GM12878 (cell line): ENCODE measurements at places on chromosomes 7 and 10. TPM values are rescaled to one million over a fixed set of nuclear protein-coding genes. Genes with fewer than 3 reads are reported as not detected.
A peak's percentile ranks its signal among the peaks of the same experiment; 100 is the strongest.

DNA sequence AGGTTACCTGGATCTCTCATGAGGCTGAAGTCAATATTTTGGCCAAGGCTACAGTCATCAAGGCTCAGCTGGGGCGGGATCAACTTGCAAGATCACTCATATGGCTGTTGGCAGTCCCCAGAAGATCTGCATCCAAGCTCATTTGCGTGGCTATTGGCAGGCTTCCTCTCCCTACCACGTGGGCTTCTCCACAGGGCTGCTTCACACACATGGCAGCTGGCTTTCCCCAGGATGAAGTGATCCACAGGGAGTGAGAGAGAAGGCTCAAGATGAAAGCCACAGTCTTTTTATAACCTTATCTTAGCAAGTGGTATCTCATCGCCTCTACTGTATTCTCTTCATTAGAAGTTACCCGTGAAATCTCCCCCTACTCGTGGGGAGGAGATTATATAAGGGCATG, 167.4 kb downstream of the TMEM26 start:
- H3K36me3 ChIP-seq: no peaks in the 10 kb centered on the region
- H3K4me1 ChIP-seq: peaks cover 14% of the 10 kb centered on the region; the same call in 1 of the 2 replicates
- H3K27ac ChIP-seq: no peak overlapping the region
- no peaks in the 10 kb centered on the region for H3K27me3 ChIP-seq

The FXYD4 gene
- total RNA-seq: not detected in 2 replicates

DNA sequence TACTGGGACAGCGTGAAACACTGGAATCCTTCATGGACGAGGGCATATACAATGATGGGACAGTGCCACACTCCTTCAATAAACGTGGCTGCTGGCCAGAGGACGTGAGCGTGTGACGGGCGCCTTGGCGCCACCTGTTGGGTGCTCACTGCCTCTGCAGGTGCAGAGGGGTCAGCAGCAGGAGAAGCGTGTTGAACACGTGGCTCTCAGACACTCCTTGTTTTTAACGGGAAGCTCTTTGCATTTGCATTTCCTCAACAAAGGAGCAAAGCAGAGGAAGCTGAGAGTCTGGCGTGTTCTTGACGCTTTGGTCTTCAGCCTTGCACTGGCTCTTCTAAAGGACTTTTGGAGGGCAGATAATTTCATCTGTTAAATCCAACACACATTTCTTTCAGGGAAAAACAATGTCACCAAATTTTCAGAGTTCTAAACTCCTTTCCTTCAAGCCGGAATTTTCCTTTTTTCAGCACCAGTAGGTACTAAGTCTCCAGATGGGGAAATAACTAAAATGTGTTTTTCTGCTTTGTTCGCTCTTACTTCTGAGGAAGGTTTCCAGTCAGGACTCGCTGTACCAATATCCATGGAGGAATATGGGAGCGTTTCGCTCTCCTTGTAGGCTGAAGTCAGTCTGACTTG, 2.9 kb upstream of the GET4 start:
- peak; percentile 48 for DNase-seq
- peaks cover 3% of the 10 kb centered on the region; the same call in 1 of the 2 replicates for H3K36me3 ChIP-seq
- H3K27ac ChIP-seq: no peak overlapping the region
- H3K4me3 ChIP-seq: no peak overlapping the region

The SKAP2 gene
- total RNA-seq: 24.7 and 25.5 TPM in 2 replicates

DNA sequence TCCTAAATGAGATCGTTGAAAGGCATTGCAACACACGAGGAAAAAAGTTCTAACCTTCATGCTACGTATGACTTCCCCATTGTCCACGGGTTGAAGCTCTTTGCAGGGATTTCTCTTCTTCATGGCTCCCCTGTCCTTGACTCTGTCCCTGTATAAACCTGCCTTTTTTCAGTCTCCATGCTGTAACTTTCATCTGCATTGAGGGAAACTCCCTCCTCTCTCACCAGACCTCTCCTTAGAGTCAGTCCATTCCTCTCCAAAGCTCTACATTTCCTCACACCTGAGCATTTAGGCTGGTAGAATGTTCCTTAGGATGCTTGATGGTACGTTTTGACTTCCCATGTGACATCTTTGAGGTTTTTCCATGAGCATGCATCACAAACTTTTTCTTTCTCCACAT, 134.2 kb upstream of the FAM171A1 start:
- no peaks in the 10 kb centered on the region for H3K27me3 ChIP-seq
- no peak overlapping the region for H3K27ac ChIP-seq
- H3K4me1 ChIP-seq: no peaks in the 10 kb centered on the region

The SFMBT2 gene
- total RNA-seq: 26.1 and 29.6 TPM in 2 replicates

- no peaks in the 10 kb centered on the region for H3K27me3 ChIP-seq
- no peak overlapping the region for H3K27ac ChIP-seq
- H3K4me1 ChIP-seq: no peaks in the 10 kb centered on the region
- H3K4me3 ChIP-seq: no peak overlapping the region
These were observed 162.3 kb downstream of the ZNF33B start for GRCh38 chr10:42476101-42476500.

DNA sequence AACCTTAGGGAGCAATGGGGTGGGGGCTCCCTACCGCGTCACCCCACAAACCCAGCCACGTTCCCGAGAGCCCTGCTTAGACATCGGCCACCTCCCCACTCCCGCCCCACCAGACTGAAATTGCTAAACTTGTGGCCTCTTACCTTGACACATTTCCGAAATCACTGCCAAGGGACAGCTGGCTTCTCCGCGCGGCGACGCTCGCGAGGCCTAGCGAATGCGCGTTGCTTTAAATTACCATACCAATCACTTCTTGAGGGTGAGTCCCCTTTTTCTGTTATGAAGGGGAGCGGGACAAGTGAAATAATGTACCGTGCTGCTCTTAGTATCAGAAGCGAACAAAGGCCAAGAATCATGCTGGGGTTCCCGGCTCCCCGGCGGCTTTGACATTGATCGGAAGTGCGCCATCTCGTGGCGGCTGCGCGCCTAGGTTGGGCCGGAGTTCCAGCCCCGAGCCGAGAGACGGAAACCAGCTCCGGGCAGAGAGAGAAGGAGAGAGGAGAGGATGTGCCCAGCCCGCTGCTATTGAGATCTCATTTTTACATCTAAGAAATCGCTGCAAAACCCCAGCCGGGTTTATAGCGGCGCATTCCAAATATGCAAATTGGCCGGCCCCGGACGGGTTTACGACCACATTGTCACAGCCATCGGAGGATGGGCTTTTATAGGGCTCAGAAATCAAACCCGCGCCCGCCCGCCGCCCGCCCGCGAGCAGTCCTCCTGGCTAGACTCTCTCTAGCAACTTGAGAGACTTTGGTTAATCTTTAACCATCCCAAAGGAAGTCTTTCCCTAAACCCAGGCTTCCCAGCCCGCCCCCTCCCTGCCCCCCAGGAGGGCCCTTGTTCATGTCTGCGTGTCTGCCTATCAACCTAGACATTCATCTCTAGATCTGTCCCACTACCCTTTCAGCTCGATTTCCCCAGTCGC, 5.3 kb downstream of the HOXA11 start:
- no peaks in the 10 kb centered on the region for H3K4me1 ChIP-seq
- H3K27ac ChIP-seq: no peak overlapping the region
- no peak overlapping the region for H3K4me3 ChIP-seq

GRCh38 chr7:934469-935163, 19.9 kb downstream of the ADAP1 start:
- no peak overlapping the region for H3K27ac ChIP-seq
- H3K4me1 ChIP-seq: peaks cover 21% of the 10 kb centered on the region
- DNase-seq: no peak

- H3K27ac ChIP-seq: no peak overlapping the region
- DNase-seq: no peak
- H3K36me3 ChIP-seq: no peaks in the 10 kb centered on the region
These were observed 212.4 kb downstream of the CAMK1D start for GRCh38 chr10:12561720-12562119.

DNA sequence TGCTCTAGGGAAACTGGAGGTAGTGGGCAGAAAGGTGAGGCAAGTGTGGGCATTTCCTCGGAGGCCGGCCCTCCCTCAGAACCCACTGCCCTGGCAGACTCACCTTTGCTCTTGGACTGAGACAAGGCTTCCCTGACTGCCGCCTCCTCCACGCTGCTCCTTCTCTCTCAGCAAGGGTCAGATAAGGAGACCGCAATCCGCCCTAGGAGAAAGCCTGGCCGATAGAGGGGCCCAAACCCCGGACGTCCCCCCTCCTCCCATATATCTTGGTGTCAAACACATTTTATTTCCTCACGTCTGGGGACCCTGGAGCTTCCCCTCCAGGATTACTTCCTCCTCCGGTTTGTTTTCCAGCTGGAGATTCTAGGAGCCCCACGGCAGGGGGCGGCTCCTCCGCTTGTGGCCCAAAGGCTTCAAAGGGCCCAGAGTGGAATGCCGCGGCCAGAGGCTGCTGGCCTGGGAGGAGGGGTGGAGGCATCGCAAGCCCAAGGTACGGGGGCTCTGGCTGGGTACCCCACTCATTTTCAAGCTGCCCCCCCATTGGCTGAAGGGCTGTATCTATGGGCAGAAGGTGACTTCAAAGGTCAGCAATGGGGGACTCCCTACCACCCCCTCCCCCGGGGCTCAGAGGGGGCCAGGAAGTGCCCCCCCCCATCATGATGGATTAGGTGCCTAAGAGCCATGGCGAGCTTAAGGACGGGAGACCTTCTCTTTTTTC, 31.7 kb upstream of the LBX1 start:
- H3K27me3 ChIP-seq: peaks cover 2% of the 10 kb centered on the region
- H3K27ac ChIP-seq: no peak overlapping the region
- no peak overlapping the region for H3K4me3 ChIP-seq
- no peak for DNase-seq

The MRLN gene
- total RNA-seq: not detected in 2 replicates

GRCh38 chr10:102776779-102777456, 33.2 kb downstream of the WBP1L start:
- no peak overlapping the region for H3K27ac ChIP-seq
- H3K36me3 ChIP-seq: peaks cover 2% of the 10 kb centered on the region; the same call in 1 of the 2 replicates
- H3K4me1 ChIP-seq: peaks cover 8% of the 10 kb centered on the region; the same call in 1 of the 2 replicates

DNA sequence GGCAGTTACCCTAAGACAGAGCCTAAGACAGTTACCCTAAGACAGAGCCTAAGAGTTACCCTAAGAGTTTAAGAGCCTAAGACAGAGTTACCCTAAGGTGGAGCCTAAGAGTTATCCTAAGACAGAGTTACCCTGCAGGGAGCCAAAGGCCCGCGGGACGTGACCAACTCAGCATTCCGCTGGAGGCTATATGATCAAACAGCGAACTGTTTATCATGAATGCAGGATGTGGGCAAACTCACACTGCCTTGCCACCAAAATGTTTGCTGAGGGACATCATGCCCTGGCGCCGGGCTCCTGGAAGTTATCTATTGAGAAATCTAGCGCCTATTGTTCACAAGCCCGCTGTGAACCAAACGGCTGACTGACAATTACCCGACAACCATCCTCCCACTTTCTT, 49.9 kb downstream of the BLVRA start:
- no peaks in the 10 kb centered on the region for H3K4me1 ChIP-seq
- H3K4me3 ChIP-seq: no peak overlapping the region

DNA sequence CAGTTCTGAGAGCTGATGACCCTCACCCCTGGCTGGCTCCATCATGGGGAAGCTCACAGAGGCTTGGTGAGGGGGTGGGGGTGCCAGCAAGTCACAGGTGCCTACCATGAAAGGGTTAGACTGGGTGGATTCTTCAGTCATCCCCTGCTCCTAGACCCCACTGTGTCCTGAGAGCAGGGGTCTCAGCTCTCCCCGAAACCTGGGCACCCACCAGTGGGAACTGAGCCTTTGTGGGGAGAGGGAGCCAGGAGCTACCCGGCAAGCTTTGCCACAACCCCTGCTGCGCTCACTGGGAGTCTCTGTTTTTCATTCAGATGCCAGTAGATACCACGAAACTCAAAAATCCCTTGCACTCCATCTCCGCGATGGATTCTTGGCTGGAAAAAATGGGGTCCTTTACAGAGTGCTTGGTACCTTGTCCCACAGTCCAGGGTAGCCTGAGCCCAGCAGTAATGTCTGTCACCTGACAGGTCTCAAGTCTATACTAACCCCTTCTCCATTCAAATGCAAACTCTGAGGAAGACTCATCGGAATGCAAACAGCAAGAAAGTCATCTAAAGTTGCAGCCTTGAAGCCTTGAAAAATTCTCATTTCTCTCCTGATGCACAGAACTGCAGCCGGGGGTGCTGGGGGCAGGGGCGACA, 48.9 kb upstream of the ENO4 start:
- DNase-seq: no peak
- H3K4me1 ChIP-seq: no peaks in the 10 kb centered on the region
- no peak overlapping the region for H3K27ac ChIP-seq
- H3K4me3 ChIP-seq: no peak overlapping the region
- H3K27me3 ChIP-seq: no peaks in the 10 kb centered on the region

- no peaks in the 10 kb centered on the region for H3K27me3 ChIP-seq
- no peak overlapping the region for H3K4me3 ChIP-seq
- no peak overlapping the region for H3K27ac ChIP-seq
These were observed 1.5 kb downstream of the AQP1 start for GRCh38 chr7:30912986-30913811.

The OR13A1 gene
- total RNA-seq: 0.23 and 0.29 TPM in 2 replicates

DNA sequence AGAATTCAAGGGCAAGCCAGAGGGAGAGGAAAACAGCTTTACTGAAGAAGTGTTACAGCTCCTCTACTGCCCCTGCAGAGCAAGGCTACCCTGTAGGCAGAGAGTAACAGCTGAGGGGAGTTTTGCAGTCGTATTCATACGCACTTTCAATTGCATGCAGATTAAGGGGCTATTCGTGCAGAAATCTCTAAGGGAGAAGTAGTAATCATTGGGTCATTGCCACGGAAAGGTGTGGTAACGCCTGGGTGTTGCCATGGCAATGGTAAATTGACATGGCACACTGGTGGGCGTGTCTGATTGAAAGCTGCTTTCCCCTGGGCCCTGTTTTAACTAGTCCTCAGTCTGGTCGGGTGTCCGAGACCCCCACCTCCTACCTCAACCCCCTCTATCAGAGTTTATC, 227.2 kb downstream of the NSUN6 start:
- H3K4me1 ChIP-seq: no peaks in the 10 kb centered on the region
- DNase-seq: no peak
- no peak overlapping the region for H3K27ac ChIP-seq
- no peak overlapping the region for H3K4me3 ChIP-seq

- no peak for DNase-seq
- no peak overlapping the region for H3K4me3 ChIP-seq
- no peaks in the 10 kb centered on the region for H3K27me3 ChIP-seq
- no peak overlapping the region for H3K27ac ChIP-seq
These were observed 18.9 kb downstream of the BAG3 start for GRCh38 chr10:119669975-119670640.

GRCh38 chr7:16986755-16987154, 105.0 kb upstream of the AGR3 start:
- H3K36me3 ChIP-seq: no peaks in the 10 kb centered on the region
- DNase-seq: no peak
- no peak overlapping the region for H3K4me3 ChIP-seq
- H3K27me3 ChIP-seq: no peaks in the 10 kb centered on the region

- no peak overlapping the region for H3K27ac ChIP-seq
- H3K4me3 ChIP-seq: no peak overlapping the region
- no peaks in the 10 kb centered on the region for H3K36me3 ChIP-seq
- no peak for DNase-seq
- no peaks in the 10 kb centered on the region; the same call in 1 of the 2 replicates for H3K27me3 ChIP-seq
- H3K4me1 ChIP-seq: no peaks in the 10 kb centered on the region
These were observed 63.2 kb upstream of the FHIP2A start for GRCh38 chr10:114758331-114758730.

- H3K4me1 ChIP-seq: peaks cover 24% of the 10 kb centered on the region
- H3K4me3 ChIP-seq: no peak overlapping the region
- no peak for DNase-seq
These were observed 32.7 kb downstream of the R3HCC1L start for GRCh38 chr10:98167191-98167590.

The MMRN2 gene
- total RNA-seq: 0.40 and 0.95 TPM in 2 replicates
